ENCODE measurements at places on chromosomes 13 and 19.
A peak's percentile ranks its signal among the peaks of the same experiment; 100 is the strongest.

- DNase-seq: no peak
Observed at GRCh38 chr19:31258211-31259052, 90.8 kb downstream of the TSHZ3 start.

- no peak for DNase-seq
Observed at GRCh38 chr13:75327135-75327510, 154.8 kb downstream of the TBC1D4 start.

DNA sequence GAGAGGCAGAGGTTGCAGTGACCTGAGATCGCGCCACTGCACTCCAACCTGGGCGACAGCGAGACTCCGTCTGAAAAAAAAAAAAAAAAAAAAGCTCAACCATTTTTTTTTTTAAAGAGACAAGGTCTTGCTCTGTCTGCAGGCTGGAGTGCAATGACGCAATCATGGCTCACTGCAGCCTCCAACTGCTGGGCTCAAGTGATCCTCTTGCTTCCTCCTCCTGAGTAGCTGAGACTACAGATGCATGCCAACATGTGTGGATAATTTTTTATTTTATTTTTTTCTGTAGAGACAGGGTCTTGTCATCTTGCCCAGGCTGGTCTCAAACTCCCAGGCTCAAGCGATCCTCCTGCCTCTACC lies 10.3 kb downstream of the EHD2 start:
- DNase-seq: peak; percentile 88

GRCh38 chr13:43331672-43332071 lies 308.3 kb downstream of the DNAJC15 start:
- no peak for DNase-seq

GRCh38 chr13:66830940-66831716 lies 399.0 kb downstream of the PCDH9 start:
- no peak for DNase-seq

DNA sequence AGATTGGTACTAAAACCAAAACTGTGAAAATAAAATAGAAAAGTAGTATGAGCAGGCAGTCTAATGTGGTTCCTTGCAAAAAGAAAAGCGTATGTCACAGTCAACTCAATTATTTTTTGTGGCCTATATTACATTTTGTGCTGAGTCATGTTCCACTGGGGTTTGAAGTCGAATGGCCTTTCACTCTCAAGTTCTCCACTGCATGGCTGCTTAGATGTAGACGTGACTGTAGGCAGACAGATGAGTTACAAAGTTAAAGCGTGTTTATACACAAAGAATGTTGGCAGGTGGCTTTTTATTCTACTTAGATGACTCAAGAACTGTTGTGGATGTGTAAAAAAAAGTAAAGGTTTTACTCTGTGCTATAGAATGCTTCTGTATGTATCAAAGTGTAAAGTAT lies 133.9 kb downstream of the SLITRK6 start:
- no peak for DNase-seq

- no peak for DNase-seq
Observed at GRCh38 chr13:78784014-78784750, 125.2 kb upstream of the OBI1 start.

GRCh38 chr13:27024776-27025492 lies 146.7 kb downstream of the USP12 start:
- DNase-seq: no peak

DNA sequence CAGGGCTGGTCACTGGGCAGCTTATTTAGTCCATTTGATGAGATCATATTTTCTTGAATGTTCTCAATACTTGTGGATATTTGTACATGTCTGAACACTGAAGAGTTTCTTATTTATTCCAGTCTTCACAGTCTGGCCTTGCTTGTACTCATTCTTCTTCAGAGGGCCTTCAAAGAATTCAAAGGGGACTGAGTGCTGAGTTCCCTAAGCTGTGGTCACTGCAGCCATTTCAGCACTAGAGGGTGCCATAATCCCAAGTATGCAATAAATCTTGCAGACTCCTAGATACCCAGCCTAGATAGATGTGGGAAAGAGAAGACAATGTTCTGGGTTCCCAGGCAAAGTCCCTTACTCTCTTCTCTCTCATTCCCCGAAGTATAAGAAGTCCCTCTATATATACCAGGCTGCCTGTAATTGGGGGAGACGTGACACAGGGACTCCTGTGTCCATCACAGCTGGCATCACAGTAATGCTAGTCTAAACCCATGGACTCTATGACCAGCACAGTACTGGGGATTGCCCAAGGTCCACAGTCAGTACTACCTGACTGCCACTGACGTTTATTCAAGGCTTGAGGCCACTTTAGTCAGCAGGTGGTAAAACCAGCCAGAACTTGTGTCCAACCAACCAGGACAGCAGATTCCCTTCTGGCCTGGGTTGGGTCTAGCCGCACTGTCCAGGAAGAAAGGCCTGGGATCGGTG lies 8.9 kb upstream of the VN1R1 start:
- DNase-seq: peak; percentile 65

DNA sequence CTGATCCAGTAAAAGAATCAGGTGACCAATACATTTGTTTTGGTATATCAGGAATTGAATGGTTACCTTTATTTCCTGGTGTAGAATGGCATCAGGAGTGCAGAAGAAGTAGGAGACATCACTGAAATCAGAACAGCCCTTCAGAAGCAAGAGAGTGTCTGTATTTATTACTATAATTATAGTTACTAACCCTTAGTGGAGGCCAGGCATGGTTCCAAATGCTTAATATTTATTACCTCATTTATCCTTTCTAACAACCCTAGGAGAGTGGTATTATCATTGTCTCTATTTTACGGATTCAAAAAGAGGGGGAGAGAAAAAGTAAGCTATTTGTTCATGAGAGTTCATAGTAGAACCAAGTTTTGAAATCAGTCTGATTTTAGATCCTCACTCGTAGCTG lies 1292.9 kb downstream of the PCDH9 start:
- no peak for DNase-seq

DNA sequence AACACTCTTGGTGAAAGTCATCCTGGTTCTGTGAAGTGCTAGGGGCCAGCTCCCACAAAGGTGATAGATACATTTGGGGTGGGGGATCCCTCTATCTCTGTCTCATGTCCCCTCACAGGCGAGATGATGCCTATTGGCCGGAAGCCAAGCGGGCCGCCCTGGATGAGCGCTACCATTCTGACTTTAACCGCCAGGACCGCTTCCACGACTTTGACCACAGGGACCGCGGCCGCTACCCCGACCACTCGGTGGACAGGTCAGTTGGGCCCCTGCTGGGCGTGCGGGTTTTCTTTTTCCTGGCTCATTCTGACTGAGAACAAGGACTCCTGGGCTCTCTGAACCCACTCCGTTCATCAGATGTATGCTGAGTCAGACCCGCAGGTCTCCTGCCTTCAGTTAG lies 16.4 kb downstream of the MICOS13 start:
- DNase-seq: no peak

All from GM23248 (cell line).